Neural cell (in vitro differentiated cells): ENCODE measurements at places on chromosomes 11 and 22. TPM values are rescaled to one million over a fixed set of nuclear protein-coding genes. Genes with fewer than 3 reads are reported as not detected.

Gene RFPL2
- polyA plus RNA-seq, result 9.7 and 11.7 TPM in 2 replicates

Gene NAALADL1
- polyA plus RNA-seq, result not detected in 2 replicates

Gene RASGRP2
- polyA plus RNA-seq, result 4.5 and 13.9 TPM in 2 replicates

Gene MS4A2
- not detected in 2 replicates for polyA plus RNA-seq

Gene IL17REL
- polyA plus RNA-seq, result not detected in 2 replicates

Gene OR51B4
- not detected in 2 replicates for polyA plus RNA-seq

Gene KRTAP5-1
- not detected in 2 replicates for polyA plus RNA-seq
